ENCODE measurements at places on chromosomes 11 and 22.

GRCh38 chr11:93005239-93005638 lies 35.8 kb downstream of the MTNR1B start:
- no peak for DNase-seq

GRCh38 chr11:46330154-46330553 lies 17.1 kb upstream of the DGKZ start:
- DNase-seq, result no peak

DNA sequence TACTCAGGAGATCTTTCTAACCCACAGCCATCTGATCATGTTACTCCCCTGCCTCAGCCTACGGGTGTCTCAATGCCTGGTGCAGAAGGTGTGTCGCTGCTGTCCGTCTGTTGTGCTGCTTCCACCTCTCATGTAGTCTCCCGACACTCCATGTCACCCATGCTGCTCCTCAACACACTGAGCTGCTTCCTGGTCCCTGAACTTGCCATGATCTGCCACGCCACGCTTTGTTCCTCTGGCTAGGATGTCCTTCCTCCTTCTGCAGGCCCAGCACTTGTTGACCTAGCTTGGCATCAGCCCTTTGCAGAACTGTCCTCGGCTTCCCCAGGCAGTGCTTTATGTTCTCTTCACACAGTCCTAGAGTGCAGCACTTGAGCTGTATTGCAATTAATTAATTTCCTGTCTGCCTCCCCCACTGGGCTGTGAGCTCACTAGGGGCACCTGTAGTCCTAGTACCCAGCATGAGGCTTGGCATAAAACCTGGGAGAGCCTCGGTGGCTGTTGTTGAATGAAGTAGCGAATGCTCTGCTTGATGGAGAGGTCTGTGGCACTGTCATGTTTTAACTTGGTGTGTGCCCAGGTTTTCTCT lies 9.5 kb downstream of the GTPBP1 start:
- peak; percentile 85 for DNase-seq

DNA sequence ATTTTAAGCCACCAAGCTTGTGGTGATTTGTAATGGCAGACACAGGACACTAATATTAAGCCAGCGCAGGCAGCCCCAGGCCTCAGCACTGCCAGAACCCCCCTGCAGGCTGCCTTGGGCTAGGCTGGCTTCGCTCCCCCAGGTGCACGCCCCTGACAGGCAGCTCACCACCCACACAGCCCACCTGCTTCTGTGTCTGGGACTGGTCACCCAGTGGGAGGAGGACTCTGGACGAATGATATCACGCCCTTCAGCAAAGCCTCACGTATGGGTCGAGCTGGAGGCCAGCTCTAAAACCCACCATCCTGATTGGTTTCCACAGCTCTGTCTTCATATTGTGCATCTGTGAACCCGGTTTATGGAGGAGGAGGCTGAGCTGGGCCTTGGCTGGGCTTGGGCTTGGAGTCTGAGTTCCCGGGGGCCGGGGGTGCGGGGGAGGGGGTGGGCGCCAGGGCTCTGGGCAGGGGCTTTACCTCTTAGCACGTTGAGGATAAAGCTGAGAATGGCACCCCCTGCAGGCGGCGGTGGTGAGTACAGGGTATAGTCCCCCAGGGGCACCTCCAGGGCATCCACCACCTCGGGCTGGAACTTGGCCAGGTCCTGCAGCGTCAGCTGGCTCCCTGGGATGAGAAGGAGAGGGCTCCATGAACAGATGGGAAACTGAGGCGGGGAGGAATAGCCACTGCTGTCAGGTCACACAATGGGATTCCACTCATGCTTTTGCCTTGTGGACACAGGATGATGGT lies 13.8 kb downstream of the GGT5 start:
- peak; percentile 89 for DNase-seq

- DNase-seq, result peak; percentile 82
Measured at GRCh38 chr22:24432059-24432853, 4.9 kb downstream of the ADORA2A start.

DNA sequence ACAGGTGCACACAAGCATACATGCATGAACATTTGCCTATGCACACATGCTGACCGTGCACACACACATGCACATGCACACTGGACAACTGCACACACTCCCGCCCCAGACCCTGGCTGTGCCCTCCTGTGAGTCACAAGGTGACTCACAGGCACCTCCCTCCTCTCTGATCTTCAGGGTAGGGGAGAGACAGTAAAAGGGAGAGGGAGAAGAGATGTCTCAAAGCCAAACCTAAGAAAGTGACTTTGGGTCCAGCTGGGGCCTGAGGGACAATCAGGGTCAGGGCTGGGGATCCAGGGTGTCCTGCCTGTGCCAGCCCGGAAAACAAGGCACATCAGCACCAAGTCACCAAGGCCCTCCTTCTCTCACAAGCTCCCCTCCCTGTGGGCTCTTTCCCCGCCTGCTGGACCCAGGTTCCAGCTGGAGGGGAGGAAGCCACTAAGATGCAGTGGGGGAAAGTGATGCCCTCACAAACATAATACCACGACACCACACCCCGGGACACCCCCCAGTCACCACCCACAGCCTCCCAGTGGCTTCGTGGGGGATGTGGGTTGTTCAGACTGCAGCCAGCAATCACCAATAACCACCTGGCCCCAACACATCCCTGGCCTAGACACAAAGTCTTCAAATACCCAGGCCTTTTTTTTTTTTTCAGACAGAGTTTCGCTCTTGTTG lies 39.3 kb downstream of the PDGFB start:
- DNase-seq, result peak; percentile 67

GRCh38 chr11:10327254-10327653 lies 22.4 kb downstream of the ADM start:
- DNase-seq, result no peak

GRCh38 chr11:112294688-112295340 lies 34.2 kb upstream of the PLET1 start:
- DNase-seq, result no peak

DNA sequence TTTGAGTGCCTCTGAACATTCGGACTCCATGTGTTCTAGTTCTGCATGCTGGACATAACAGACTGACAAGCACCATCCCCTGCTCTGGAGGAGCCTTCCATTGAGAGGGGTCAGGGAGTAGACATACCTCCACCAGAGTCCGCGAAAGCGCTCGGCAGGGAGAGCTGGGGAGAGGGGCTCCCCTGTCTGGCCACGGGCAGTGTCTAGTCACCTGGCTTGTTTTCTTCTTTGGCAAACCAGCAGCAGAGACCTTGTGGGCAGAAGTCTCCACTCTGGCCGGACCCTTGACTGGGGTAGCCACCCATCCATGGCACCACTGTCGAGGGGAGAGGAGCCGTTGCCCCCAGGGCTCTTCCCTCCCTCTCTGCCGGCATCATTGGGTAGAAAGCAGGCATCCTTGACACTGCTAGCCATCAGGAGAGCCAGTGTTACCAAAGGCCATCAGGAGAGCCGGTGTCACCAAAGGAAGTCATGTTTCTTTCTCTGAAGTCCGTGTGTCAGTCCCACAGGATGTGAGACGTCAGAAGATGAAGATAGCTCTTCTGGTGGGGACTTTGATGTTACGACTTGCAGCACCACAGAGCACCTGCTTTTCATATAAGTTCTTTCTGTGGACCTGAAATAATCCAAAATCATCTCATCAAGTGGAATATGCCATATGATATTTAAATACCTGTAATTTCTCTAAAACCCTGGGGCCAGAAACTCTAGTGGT lies 305.6 kb downstream of the TBC1D22A start:
- DNase-seq, result peak; percentile 51

DNA sequence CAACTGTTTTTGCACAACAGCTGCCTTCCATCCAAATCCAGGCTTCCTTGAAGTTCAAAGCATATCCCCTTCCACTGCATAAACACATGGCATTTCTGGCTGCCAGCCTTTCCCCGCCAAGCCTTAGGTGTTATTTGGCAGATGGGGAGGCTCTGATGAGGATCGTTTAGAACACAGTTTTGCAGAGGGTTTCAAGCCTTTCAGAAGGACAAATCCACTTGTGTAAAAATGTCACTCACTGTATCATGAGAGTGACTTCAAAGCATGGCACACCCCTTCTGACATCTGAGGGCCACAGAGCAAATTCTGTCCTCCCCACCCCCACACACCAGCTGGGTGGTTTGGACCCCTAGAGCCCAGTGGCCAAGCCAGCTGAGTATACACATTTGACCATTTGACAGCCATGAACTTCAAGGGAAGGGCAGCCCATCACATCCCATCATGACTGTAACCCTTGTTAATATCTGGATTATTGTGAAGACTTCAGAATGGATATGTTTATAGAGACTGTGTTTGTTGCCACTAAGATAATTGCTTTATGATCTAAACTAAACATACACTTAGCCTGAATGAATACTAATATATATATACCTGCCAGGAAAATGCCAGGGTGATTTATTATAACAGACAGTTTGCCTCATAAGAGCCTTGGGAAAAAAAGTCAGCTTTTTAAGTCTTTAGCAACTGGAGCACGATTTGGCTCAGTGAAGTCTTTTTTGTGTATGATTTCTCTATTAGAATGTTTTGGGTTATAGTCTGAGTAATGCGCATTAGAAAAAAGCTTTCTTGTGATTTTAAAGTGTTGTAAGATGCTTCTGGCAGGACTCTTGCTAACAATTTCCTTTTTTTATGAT lies 31.9 kb downstream of the FBLN1 start:
- no peak for DNase-seq

- peak; percentile 95 for DNase-seq
Measured at GRCh38 chr11:72413914-72414628, 20.3 kb downstream of the CLPB start.

GRCh38 chr11:28679795-28680468 lies 571.7 kb downstream of the METTL15 start:
- no peak for DNase-seq

- DNase-seq, result no peak
Measured at GRCh38 chr11:19392847-19393518, 152.2 kb upstream of the E2F8 start.

- no peak for DNase-seq
Measured at GRCh38 chr11:79458709-79459108, 17.9 kb upstream of the TENM4 start.

- no peak for DNase-seq
Measured at GRCh38 chr11:126819194-126819593, 181.4 kb downstream of the KIRREL3 start.

- DNase-seq, result no peak
Measured at GRCh38 chr11:68546555-68546954, 86.0 kb downstream of the PPP6R3 start.

DNA sequence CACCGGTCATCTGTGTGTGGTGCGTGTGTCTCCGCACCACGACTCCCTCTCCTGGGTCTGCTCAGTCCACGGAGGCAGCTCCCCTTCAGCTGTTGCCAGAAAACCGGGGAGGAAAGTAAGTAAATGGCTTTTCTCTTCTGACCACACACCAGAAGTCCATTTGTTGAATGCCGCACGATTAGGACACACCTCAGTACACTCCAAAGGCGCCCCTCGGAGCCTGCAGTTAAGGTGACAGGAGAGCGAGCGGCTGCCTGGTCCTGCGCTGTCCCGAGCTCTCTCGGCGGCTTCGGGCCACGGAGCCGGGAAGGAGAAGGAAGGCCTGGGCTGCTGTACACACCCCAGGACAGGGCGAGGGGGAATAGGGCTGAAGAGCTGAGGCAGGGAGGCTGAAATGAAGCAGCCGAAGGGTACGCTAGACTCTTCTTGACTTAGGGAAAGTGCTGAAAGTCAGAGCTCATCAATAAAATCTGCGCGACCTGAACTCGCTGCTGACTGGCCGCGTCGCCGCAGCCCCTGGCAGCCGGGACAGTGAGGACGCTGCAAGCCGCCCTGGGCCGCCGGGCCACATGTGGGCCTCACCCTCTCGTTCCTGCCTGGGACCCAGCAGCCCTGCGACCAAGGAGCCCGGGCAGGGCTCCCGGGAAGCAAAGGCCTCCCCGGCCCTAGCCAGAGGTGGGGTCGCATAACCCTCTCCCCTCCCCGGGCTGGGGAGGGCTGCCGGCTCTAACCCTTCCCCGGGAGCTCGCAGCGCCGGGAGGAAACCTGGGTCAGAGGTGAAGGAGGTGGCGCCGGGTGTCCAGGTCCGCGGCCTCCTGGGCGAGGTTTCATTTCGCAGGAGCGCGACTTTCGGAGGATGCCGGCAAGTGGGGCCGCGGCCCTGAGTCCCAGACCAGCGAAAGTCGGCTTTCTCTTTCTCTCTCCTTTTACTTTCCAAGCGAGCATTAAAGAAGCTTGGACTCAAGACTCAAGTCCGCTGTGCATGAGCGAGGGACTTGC lies 1.6 kb upstream of the PAX6 start:
- DNase-seq, result peak; percentile 74

GRCh38 chr11:67494371-67495233 lies 10.6 kb downstream of the PITPNM1 start:
- no peak for DNase-seq

DNA sequence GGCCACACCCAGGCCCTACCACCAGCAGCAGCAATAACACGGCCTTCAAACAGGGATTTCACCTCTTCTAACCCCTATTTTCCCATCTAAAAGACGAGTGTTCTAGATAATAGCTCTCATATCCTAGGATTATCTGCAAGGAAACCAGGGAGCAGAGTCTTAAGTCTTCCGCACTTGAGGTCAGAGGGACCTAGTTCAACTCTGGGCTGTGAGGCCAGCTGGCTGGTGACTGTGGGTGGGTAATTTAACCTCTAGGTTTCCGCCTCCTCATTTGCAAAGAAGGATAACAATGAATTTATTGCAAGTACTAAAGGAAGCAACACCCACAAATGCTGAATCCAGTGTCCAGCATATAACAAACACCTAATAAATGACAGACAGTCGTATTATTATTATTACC lies 70.1 kb downstream of the LARGE1 start:
- DNase-seq, result no peak

GRCh38 chr22:22698263-22698750 lies 53.9 kb downstream of the GGTLC2 start:
- no peak for DNase-seq

DNA sequence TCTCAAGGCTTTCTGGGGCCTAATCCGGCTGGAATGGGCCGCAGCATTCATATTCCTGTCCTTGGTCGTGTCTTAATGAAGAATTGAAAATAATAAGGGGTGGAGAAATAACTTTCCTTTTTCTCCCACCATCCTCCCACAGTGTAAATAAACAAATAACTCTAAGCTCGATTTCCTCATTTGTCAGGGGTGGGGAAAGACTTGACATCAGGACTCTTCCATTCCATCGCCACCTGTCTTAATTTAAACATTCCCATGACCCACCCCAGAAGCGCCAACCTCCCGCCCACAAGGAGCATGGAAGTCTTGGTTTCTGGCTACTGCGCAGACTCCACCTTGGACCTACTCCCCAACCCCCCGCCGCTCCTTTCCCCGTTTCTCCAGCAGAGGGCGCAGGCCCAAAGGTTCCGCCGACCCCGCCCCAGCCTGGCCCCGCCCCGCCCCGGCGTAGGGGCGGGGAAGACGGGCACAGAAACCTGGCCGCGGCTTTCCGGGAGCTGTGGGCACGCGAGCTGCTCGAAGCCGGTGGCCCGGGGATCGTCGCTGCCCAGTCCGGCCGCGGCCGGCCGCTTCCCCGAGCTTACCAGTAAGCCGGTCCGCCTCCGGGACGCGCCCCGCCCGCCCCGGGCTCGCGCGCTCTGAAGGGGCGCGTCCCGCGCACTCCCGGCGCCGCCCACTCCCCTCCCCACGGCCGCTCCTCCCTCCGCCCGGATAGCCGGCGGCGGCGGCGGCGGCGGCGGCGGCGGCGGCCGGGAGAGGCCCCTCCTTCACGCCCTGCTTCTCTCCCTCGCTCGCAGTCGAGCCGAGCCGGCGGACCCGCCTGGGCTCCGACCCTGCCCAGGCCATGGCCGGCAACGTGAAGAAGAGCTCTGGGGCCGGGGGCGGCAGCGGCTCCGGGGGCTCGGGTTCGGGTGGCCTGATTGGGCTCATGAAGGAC lies at the start of gene CBL:
Gene CBL (plus strand): TSS at position 766 of the 937 bp plus-strand sequence. CDS start 79 bp downstream, at position 845.
- DNase-seq, result peak; percentile 98

All from spleen (tissue), 13 donors.